ENCODE measurements at places on chromosomes 3 and 15.

GRCh38 chr15:47964229-47964628, 156.6 kb upstream of the SLC24A5 start:
- no peak for ATAC-seq

GRCh38 chr15:100471933-100472332, 56.8 kb downstream of the CERS3 start:
- no peak for ATAC-seq

DNA sequence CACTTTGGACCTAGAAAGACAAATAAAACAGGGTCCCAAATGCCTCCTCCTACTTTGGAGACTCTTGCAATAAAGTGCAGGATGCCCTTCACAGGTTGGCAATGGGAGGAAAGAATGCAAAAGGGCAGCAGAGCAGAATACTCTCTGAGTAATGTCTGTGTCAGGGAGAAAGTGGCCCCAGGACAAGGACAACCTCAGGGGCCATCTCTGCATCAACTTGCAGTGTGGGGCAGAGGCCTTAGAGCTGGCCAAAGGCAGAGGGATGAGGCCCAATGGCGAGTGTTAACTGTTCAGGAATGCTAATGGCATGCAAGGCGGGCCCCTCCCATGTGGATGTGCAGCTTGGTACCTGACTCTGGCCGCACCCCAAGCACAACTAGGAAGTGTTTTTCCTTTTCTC, 8.4 kb downstream of the UPK1B start:
- ATAC-seq = no peak

DNA sequence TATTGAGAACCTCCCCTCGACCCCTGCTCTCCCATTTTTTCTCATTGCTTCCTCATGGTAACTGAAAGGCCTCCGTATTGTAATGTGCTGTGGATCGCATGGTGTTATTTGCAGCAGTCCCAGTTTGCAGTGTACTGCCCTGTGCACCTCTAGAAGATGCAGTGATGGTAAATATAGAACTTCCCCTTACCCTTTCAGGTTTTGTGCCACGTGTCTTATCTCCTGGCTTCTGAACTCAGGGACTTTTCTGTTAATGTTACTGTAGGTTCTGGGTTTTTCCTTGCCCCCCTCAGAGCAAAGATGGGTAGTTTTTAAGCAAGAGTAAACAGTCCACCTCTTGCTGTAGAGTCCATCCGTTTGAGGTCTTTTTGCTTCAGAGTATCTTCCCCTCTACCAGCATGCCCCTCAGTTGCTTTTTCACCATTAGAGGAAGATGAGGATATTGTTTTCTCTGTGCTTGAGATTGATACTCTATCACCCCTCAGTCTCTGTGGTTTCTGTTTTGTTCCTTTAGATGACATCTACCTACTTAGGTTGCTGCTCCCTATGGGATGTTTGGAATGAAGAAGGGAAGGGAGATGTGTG, 22.4 kb downstream of the CHD2 start:
- no peak for ATAC-seq

GRCh38 chr3:25686766-25687165, 22.1 kb upstream of the TOP2B start:
- ATAC-seq = no peak

DNA sequence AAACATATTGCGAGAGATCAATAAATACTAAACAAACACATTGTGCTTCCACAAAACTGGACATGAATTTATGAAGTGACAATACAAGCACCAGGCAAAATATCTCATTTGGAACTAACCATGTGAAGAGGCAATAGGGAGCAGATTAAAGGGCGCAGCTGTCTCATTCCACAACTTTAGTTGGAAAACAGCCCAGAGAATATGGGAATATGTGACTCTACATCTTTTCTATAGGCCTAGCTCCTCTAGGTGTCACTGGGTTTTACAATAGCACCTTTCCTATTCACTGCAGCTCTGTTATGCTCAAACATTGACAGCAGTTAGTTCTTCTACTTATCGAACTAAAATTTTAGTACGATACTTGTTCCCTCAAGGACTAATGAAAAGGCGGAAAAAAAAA, 866.3 kb upstream of the GBE1 start:
- no peak for ATAC-seq

DNA sequence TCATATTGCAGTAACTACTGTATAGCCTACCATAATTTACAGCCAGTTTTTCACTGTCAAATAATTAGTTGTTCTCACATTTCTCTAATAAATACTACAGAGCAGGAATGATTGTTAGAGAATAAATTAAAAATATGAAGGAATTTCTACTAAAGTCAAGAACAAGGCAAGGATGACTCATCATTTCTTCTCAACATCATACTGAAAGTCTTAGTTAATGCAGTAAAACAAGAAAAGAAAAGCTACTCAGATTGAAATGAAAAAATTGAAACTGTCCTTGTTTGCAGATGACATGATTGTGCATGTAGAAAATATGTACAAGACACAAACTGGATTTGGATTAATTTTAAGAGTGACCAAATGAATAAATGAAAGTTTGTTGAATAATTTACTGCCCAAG, 608.2 kb downstream of the NSUN3 start:
- no peak for ATAC-seq

DNA sequence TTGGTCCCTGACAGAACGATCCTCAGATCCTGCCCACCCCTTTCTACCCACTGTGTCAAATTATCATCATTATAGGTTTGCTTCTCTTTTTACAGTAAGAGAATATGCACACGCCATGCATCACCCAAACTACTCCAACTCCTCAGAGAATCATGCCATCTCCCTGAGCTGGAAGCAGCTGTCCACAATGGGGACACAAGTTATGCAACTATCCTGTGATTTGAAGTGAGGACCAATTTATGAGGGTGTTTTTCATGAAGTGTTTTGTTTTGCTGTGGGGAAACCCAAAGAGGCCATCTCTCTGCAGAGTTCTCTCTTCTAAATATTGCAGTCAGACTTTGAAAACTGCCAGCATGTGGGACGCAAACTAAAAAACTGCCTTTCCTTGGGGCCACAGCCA, 35.8 kb upstream of the TNFSF10 start:
- ATAC-seq = no peak

- ATAC-seq = no peak
These were observed at the start of gene CHRNB4 for GRCh38 chr15:78641102-78641748. Gene CHRNB4, minus strand, starts transcription at chr15:78641210. Its CDS starts 77 bp downstream, at chr15:78641133.

DNA sequence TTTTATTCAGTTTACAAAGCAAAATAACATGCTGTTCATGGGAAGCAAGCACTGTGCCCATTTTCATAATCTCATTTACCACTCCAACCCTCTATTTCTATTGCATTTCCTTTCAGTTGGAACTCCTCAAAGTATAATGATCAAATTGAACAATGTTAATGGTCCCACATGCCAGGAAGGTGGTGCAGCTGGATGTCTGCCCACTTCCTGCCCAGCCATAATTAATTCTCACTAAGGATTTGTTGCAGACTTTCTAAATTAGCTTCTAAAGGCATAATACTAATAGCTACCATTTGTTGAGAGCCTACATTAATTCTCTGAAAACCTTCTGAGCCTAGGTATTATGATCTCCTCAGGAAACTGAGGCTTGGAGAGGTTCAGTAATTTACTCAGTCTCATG, 316.1 kb upstream of the TPM1 start:
- ATAC-seq = no peak

DNA sequence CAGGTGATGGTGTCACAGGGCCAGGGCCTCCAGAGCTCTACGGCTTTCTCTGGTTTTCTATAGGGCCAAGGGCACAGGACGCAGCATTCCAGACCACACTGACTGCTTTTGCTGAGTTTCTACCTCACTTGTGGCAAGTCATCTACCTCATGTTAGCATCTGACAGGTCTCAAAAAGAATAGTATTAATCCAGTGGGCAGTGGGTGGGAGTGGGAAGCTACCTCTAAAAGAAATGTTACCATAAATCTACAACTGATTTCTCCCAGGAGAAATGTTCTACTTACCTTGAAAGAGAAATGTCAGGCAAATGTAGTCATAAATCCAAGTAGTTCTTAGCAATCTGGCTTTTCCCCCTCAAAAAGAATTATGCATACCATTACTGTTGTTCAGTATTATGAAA, 55.7 kb upstream of the CCR4 start:
- ATAC-seq = no peak

DNA sequence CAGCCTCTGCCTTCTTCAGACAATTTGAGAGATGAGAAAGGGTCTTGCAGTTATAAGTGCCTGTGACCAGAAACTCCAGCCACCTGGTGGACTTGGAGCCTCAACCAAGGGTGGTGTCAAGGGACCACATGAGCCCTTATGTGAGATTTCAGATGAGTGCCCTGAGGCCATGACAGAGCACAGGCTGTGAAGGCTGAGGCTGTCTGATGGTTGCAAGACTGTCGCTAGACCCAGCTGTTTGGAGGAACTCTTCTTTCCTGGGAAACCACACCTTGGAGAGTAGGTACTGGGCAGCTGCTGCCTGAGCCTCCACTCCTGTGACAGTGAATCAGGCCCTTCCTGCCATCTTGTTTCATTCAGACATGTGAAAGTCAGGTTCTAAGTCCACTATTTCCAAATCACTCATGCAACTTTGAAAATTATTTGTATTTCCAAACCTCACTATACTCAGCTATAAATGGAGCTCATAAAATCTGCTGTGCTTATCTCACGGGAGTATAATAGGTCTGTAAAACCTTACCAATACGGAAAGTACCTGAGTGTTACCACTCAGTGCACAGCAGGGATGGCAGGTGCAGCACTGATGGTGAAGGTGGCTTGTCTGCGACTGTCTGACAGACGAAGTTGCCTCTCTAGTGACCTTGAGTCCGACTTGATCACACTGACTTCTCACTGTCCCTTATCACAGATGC, 99.4 kb downstream of the RPL39L start:
- ATAC-seq = no peak

GRCh38 chr3:51691021-51691420, 15.8 kb upstream of the GRM2 start:
- ATAC-seq = no peak

GRCh38 chr3:109728861-109729494, 391.6 kb upstream of the DPPA4 start:
- no peak for ATAC-seq

- no peak for ATAC-seq
These were observed 31.4 kb upstream of the SEC13 start for GRCh38 chr3:10352146-10352911.

DNA sequence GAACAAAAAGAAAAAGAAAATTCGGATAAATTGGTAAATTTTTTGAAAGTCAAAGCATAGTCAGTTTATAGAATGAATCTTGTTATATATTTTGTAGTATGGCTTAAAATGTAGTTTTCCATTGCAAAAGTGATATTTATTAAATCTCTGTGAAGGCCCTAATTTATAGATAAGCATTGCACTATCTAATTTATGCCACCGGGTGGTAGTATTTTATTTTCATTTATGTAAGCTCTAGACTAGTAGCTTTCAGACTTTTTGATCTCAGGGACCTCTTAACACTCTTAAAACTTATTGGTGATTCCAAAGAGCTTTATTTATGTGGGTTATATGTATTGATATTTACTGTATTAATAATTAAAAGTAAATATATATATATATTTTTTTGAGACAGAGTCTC, 133.9 kb upstream of the LRRFIP2 start:
- ATAC-seq = no peak

DNA sequence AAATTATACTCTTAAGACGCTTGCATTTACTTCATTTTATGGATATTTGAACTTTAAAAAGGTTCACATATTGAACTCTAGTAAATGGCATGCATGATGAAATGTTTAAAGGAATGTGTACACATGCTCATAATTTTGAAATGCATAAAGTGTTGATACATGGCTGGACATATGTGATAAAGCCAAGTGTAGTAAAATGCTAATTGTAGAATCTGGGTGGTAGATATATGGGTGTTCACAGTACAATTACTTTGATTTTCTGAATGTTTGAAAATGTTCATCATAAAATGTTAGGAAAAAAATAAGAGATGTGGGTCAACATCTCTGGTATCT, 4.2 kb upstream of the EFHB start:
- ATAC-seq = no peak

DNA sequence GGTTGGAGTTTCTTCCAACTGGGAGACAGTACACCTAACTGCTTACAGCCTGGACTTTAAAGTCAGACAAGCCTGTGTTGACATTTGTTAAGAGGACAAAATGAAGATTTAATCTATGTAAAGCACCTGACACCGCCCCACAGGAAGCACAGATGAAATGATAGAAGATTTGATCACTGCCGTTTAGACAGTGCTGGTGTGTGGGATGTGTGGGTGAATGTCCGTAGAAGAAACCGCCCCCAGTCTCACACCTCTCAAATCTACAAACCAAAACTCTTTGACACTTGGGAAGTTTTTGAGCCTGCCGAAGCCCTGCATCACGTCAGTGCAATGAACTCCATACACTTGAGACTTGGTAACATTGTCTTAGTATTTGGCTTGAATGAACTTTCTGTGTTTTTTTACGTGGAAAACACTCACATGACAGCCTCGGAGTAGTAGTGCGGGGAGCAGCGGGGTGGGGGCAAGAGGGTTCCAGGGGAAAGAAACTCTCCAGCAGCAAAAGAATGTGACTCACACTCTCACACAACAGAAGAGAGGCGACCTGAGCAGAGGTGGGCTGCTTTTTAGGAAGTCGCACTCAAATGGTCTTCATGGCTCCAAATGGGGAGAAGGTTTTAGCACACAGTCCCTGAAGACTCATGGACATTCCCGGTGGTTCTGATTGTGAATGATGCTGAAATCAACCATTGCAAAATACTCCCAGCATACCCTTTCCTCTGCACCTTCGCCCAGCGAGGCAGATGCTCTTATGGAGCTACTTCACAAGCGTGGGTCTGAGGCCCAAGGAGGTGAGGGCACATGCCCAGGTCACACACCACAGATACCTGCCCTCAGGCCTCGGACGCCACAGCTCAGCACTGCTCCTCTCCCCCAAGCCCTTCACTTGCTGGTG, 79.2 kb downstream of the SRGAP3 start:
- no peak for ATAC-seq

GRCh38 chr15:45129651-45130129, at the start of the genes DUOX1 and DUOXA1:
Gene DUOX1, plus strand, starts transcription at chr15:45129994. Its CDS starts 1,973 bp downstream, at chr15:45131967.
Gene DUOXA1, minus strand, starts transcription at chr15:45129879. Its CDS starts 6,865 bp downstream, at chr15:45123014.
- ATAC-seq = peak; percentile 44

GRCh38 chr3:852033-852432, 240.8 kb upstream of the CNTN6 start:
- no peak for ATAC-seq

GRCh38 chr3:174120997-174121396, 723.5 kb downstream of the NLGN1 start:
- ATAC-seq = no peak

All from gastroesophageal sphincter (tissue), 4 donors.